Colonic mucosa (tissue), 4 donors: ENCODE measurements at places on chromosomes 4 and X.

GRCh38 chrX:39982948-39983347 lies 114.8 kb downstream of the BCOR start:
- no peaks in the 10 kb centered on the region for H3K36me3 ChIP-seq
- no peak overlapping the region for H3K4me3 ChIP-seq
- H3K27me3 ChIP-seq: no peaks in the 10 kb centered on the region
- DNase-seq: no peak

GRCh38 chr4:168647646-168648375 lies 151.0 kb downstream of the PALLD start:
- H3K36me3 ChIP-seq: no peaks in the 10 kb centered on the region
- no peak overlapping the region for H3K27ac ChIP-seq
- no peaks in the 10 kb centered on the region for H3K4me1 ChIP-seq
- H3K4me3 ChIP-seq: no peak overlapping the region

DNA sequence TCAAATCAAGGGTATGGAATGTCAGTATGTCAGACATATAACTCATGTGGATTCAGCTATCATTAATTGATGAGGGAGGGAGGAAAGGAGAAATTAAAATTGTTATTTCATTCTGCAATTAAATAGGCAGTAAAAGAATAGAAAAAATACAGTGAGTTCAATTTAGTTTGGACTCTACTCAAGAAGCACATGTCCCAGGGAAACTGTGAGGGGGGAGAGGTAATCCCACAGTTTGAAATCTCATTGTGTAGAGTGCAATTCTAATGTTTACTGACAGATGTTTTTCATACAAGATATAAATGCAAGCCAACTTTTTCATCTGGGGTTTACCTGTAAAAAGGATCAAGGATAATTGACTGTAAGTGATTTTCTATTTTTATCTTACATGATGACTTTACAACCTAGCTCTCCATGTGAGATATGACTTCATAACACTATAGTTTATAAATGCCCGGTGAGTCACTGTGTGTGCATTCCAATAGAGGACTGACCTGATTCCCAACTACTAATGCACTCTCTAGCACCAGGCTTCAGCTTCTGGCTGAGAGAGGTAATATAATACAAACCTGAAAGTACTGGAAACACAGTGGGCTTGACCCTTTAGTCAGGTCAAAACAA lies 35.2 kb upstream of the SCD5 start:
- no peaks in the 10 kb centered on the region for H3K27me3 ChIP-seq
- no peak overlapping the region for H3K4me3 ChIP-seq
- no peaks in the 10 kb centered on the region for H3K36me3 ChIP-seq
- no peak overlapping the region for H3K27ac ChIP-seq
- peak; percentile 25 for DNase-seq
- H3K4me1 ChIP-seq: peaks cover 4% of the 10 kb centered on the region

- no peaks in the 10 kb centered on the region for H3K36me3 ChIP-seq
- H3K4me3 ChIP-seq: no peak overlapping the region
- DNase-seq: no peak
- H3K27me3 ChIP-seq: no peaks in the 10 kb centered on the region
- peaks cover 3% of the 10 kb centered on the region for H3K4me1 ChIP-seq
- H3K27ac ChIP-seq: no peak overlapping the region
Observed at GRCh38 chr4:169207436-169208089, 63.2 kb downstream of the SH3RF1 start.

DNA sequence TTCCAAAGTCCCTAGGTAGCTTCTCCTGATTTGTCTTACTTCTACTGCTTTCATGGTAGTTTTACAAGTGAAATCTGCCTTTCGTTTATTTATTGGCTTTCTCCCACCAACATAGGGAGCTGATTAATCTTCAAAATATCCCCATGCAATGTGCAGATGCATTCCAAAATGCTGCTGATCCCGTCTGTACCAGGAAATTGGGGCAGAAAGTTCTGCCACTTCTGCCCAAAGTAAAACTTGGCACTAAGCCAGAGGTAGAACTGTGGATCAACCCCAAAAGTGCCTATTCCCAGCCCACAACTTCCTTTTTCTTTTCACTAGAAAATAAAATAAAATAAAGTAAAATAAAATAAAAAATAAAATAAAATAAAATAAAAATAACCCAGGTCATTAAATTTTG lies 47.3 kb upstream of the PPARGC1A start:
- no peaks in the 10 kb centered on the region for H3K27me3 ChIP-seq
- no peaks in the 10 kb centered on the region for H3K36me3 ChIP-seq
- no peaks in the 10 kb centered on the region for H3K4me1 ChIP-seq
- H3K4me3 ChIP-seq: no peak overlapping the region
- no peak for DNase-seq
- no peak overlapping the region for H3K27ac ChIP-seq

GRCh38 chrX:1873671-1874070 lies 258.8 kb downstream of the ASMT start:
- H3K4me1 ChIP-seq: no peaks in the 10 kb centered on the region
- no peak overlapping the region for H3K27ac ChIP-seq
- H3K27me3 ChIP-seq: no peaks in the 10 kb centered on the region
- no peak overlapping the region for H3K4me3 ChIP-seq
- no peaks in the 10 kb centered on the region for H3K36me3 ChIP-seq

DNA sequence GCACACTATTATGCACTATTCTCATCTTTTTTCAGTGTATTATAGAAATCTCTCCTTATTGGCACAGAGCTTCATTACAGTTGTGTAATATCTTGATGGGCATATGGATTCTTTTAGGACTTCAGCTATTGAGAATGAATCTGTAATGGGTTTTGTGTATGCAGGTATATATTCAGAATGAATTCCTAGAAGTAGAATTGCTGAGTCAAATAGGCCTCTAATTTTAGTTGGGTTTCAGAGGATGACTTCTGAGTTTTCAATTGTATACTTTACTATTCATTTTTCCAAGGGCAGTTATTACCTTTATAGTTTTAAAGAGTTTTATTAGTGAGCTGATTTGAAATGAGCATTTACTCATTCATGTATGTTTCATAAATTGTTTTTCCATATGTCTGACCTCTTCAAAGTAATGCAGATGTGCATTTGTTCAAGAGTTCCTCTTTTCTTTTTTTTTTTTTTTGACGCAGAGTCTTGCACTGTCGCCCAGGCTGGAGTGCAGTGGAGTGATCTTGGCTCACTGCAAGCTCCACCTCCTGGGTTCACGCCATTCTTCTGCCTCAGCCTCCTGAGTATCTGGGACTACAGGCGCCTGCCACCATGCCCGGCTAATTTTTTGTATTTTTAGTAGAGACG lies 19.5 kb downstream of the CASP6 start:
- H3K27ac ChIP-seq: no peak overlapping the region
- H3K27me3 ChIP-seq: no peaks in the 10 kb centered on the region
- H3K36me3 ChIP-seq: no peaks in the 10 kb centered on the region
- H3K4me1 ChIP-seq: no peaks in the 10 kb centered on the region
- DNase-seq: no peak
